ENCODE measurements at places on chromosomes 11 and 22.

GRCh38 chr11:60634126-60634525 lies 65.3 kb upstream of the MS4A8 start:
- DNase-seq = no peak

- no peak for DNase-seq
Measured at GRCh38 chr11:133903875-133904817, 52.6 kb downstream of the IGSF9B start.

DNA sequence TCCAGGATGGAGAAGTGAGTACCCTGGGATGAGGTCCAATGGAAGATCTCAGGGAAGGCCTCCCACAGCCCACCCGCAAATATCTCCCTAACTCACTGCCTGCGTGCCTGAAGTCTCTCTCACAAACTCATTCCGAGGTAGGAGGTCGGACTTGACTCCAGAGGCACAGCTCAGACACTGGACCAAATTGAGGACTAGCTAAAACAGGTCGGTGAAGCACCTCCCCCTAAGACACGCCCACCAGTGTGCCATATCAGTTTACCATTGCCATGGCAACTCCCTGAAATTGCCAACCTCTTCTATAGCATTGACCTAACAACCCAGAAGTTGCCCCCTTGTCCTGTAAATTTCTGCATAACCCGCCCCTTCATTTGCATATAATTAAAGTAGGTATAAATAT lies 17.5 kb downstream of the RPL3 start:
- no peak for DNase-seq

- no peak for DNase-seq
Measured at GRCh38 chr11:104148074-104148473, 15.9 kb downstream of the PDGFD start.

- DNase-seq = no peak
Measured at GRCh38 chr22:48537343-48537680, 1290.4 kb downstream of the BRD1 start.

- DNase-seq = no peak
Measured at GRCh38 chr11:75279273-75279672, 38.7 kb downstream of the TPBGL start.

Data from progenitor cell of endocrine pancreas (in vitro differentiated cells).